ENCODE measurements at places on chromosomes 7 and 10.

DNA sequence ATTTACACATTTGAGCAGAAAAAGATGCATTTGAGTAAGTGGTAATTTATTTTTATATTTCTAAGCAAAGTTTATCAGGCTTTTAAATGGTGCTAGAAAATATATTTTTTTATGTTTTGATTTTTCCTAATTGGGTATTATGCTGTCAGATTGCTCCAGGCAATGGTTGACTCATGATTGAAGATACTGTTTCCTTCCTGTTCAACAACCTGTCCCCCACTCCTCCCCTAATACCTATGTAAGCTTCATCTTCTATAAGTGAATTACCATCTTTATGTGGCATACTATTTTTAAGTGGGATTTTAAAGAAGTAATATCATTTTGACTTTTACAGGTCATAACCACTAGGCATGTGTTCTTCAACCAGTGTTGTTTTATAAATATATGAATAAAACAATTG lies 21.4 kb downstream of the TSPAN13 start:
- DNase-seq = no peak

- no peak for DNase-seq
These were observed 111.7 kb upstream of the GJD4 start for GRCh38 chr10:35493196-35494118.

GRCh38 chr7:45061806-45062425 lies 26.9 kb downstream of the NACAD start:
- DNase-seq = no peak

DNA sequence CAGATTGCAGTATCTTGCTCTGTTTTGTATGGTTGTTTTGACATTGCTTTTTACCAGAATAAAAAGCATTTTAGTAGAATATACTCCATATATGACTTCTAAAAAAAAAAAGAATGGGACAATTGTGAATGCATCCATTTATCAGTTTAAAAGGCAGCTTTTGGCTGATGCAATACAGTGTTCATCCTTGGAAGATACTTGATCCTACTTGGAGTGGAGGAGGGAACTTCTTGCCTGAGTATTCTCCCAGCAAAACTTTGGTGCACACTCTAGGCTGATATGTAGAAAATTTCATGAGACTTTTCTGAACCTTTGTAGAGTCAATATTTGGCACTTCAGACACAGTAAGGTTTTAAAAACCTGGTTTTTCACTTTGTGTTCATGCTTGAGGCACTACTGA lies 40.2 kb downstream of the WDR11 start:
- DNase-seq = peak; percentile 7

GRCh38 chr10:71603150-71603549 lies 116.4 kb downstream of the C10orf105 start:
- DNase-seq = no peak

DNA sequence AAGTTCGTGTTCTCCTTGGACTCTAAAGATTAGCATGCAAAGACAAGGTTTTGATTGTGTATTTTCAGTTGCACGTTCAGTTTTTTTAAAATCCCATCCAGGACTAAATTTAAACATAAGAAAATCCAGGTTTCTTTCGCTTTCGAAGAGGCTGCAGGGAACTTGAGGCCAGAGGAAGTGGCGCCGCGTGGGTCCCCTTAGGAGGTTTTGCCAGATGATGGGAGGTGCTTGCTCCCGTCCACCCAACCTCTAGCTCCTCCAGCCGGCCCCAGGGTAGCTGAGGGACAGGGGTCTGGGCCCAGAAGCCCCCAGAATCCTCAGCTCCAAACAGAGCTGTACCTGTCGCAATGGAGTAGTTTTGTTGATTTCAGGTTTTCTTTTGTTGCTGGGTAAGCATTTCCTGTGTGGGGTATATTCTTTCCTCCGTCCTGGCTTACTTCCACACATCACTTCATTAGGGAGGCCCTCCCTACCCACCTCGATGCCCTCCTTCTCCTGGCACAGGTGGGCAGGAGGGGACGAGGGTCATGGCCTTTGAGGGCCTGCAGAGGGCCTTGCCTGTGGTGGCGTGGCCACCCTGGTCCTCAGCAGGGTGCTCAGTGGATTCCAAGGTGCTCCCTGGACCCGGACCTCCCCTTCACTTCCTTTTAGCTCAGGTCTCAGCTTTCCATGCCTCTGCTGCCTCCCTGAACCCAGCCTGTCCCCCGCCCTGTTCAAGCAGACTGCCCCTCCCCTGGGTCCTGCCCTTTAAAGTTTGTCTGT lies 32.6 kb downstream of the LHPP start:
- no peak for DNase-seq

- DNase-seq = no peak
These were observed 181.1 kb downstream of the PTPN20 start for GRCh38 chr10:47092376-47092775.

DNA sequence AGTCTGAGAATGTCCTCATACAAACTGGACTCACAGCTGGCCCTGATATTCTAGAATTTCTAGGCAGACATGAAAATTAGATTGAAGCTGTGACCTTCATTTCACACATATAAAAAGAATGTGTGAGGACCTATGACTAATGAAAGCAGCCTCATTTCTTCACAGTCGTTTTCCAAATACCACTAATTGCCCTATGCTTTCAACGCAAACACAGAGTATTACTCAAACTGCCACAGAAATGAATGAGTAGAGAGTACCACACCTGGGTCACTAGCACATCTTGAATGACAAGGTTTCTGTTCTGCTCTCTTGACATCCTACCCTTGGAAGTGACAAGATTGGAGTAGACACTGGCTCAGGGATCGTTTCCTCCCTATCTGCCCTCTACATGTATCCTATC lies 142.4 kb downstream of the C1GALT1 start:
- DNase-seq = no peak

GRCh38 chr10:112970021-112970420 lies 20.0 kb downstream of the TCF7L2 start:
- DNase-seq = no peak

- no peak for DNase-seq
These were observed 13.1 kb downstream of the FXYD4 start for GRCh38 chr10:43384252-43385221.

GRCh38 chr10:72834183-72834825 lies 59.2 kb upstream of the OIT3 start:
- DNase-seq = peak; percentile 76

Data from A673 (cell line).